ENCODE measurements at places on chromosomes 7 and 10.

DNA sequence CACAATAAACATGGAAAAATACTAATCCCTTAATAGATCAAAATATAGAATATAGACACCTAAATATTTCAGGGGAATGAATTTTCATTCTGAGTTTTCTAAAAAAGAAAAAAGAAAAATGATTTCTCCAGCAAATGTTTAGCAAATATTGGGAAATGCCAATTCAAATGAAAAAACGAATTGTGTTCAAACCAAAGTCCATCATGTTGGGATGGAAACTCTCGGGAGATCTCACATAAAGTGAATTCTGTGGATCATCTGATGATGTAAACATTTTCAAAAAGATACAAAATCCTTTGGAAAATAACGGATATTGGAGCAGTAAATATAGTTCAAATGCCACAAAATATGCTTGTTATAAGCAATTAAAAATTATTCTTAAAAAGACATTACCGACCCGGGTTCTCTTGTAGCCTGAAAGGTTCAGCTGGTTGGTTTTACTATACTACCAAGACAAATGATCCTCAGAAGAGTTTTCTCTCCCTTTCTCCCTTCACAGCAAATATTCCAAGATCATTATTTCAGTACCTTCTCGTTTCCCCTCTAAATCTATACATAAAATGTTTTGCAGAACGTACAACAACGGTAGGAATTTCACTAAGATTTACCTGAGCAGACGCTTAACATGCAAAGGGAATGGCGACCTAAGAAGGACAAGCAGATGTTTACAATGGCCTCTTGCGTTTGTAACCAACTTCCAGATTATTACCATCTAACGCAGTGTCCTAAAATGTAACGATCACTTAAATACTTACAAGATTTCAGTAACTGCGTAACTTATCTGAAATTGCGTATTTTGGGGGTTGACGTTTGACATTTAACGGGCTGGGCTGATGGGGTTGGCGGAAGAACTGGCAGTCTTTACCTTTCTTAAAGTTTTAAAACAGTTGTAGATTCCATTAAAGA, 2.5 kb downstream of the HOXA13 start:
- no peak for DNase-seq

- DNase-seq: no peak
These were observed 322.8 kb upstream of the GRM3 start for GRCh38 chr7:86320889-86321288.

DNA sequence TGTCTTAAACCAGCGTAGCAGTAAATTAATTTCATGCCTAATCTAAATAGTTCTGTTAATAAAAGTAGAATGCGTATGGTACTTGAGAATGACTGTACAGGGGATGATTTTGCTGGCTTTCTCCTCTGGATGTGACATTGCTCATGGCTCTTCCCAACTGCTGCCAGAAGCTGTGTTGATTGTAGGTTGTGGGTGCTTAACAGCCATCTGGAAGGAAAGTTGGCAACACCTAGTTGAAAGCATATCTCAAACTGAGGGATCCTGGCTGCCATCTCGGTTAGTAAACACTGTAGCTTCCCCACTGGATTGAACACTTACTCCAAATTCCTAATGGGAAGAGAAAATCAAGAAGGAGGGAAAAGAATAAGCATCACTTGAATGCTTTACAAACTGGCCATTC, 130.9 kb downstream of the NXPH1 start:
- DNase-seq: peak; percentile 36

DNA sequence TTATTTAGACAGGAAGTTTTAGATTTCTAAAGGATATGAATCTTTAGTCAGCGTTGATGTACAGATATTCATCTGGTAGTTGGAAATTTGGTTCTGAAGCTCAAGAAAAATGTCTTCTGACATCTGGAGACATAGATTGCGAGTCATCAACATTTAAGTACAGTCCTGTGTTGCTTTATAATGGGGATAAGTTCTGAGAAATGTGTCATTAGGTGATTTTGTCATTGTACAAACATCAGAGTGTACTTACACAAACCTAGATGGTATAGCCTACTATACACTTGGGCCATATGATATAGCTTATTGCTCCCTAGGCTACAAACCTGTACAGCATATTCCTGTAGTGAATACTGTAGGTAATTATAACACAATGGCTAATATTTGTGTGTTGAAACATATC, 49.6 kb upstream of the UBN2 start:
- no peak for DNase-seq

- DNase-seq: no peak
These were observed 269.4 kb downstream of the NXPH1 start for GRCh38 chr7:8702807-8703206.

GRCh38 chr7:91929463-91929862, 11.2 kb upstream of the AKAP9 start:
- no peak for DNase-seq
